ENCODE measurements at places on chromosomes 1 and 21. TPM values are rescaled to one million over a fixed set of nuclear protein-coding genes. Genes with fewer than 3 reads are reported as not detected.

DNA sequence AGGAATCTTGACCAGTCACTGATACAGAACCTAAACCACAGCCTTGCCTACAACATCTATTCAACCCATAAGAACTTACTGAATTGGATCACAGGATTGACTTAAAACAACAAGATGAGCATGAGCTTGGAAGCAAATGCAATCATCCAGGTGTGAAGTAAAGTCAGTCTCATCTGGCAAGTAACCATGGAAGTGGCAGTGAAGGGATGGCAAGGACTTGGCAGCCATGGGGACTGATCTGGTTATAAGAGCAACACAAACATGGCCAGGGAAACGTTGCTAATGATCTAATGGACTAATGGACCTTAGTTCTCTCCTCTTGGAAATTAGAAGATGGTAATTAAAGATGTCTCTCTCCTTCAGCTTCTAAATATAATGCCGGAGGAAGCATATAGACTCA is 133.1 kb downstream of the VAV3 start:
- no peak for DNase-seq

DNA sequence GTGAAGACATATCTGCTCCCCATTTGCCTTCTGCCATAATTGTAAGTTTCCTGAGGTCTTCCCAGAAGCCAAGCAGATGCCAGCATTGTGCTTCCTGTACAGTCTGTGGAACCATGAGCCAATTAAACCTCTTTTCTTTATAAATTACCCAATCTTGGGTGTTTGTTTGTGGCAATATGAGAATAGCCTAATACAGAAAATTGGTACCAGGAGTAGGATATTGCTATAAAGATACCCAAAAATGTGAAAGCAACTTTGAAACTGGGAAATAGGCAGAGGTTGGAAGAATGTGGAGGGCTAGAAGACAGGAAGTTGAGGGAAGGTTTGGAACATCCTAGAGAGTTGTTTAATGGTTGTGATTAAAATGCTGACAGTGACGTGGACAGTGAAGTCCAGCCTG is 90.8 kb downstream of the HHIPL2 start:
- no peak for DNase-seq

ADCY10 gene
- 0.32 TPM for polyA plus RNA-seq

CELA3B gene
- polyA plus RNA-seq, result 0.50 TPM

DNA sequence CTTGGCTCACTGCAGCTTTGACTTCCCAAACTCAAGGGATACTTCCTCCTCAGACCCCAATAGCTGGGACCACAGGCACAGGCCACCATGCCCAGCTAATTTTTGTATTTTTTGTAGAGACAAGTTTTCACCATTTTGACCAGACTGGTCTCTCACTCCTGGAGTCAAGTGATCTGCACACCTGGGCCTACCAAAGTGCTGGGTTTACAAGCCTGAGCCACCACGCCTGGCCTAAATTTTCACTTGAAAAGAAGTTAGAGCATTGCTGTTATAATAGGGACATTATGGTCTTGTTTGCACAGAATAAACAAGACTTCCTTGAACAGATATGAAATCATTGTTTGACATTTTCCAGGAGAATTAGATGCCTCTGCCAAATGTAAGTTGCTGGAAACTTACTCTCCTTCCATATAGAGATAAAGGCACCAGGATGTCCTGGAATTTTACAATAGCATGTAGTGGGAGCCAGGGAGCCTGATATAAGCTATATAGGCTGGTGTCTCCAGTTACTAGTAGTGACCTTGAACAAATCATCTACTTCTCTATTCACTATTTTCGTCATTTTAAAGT is 16.9 kb downstream of the SLC35A3 start:
- no peak for DNase-seq

MMEL1 gene
- polyA plus RNA-seq, result 2.3 TPM
